CD8-positive, alpha-beta memory T cell (primary cell): ENCODE measurements at places on chromosomes 1 and 21. TPM values are rescaled to one million over a fixed set of nuclear protein-coding genes. Genes with fewer than 3 reads are reported as not detected.

SDF4 gene
- total RNA-seq = 169 TPM

DNASE2B gene
- total RNA-seq = not detected

LCE1F gene
- not detected for total RNA-seq

CYP4Z1 gene
- total RNA-seq = not detected

SERTAD4 gene
- total RNA-seq = not detected

ITGB2 gene
- total RNA-seq = 159 TPM

UBL4B gene
- total RNA-seq = not detected

LCE3E gene
- not detected for total RNA-seq

ZNF683 gene
- total RNA-seq = 2.4 TPM

ANKRD45 gene
- not detected for total RNA-seq

TEDDM1 gene
- not detected for total RNA-seq
